ENCODE measurements at places on chromosomes 7 and 10. TPM values are rescaled to one million over a fixed set of nuclear protein-coding genes. Genes with fewer than 3 reads are reported as not detected.

- DNase-seq = no peak
- H3K27me3 ChIP-seq = peaks cover 52% of the 10 kb centered on the region
- H3K36me3 ChIP-seq = no peaks in the 10 kb centered on the region
- no peak overlapping the region for H3K27ac ChIP-seq
- H3K4me3 ChIP-seq = no peak overlapping the region
Observed at GRCh38 chr10:70925377-70926225, 37.2 kb upstream of the PCBD1 start.

GRCh38 chr7:70752794-70753241 is 379.1 kb upstream of the GALNT17 start:
- no peaks in the 10 kb centered on the region for H3K36me3 ChIP-seq
- no peaks in the 10 kb centered on the region for H3K27me3 ChIP-seq
- no peak overlapping the region for H3K4me3 ChIP-seq
- peak; percentile 57 for DNase-seq

- H3K27ac ChIP-seq = no peak overlapping the region
- H3K36me3 ChIP-seq = no peaks in the 10 kb centered on the region
- H3K4me1 ChIP-seq = peaks cover 5% of the 10 kb centered on the region
- DNase-seq = peak; percentile 64
- H3K4me3 ChIP-seq = no peak overlapping the region
- no peaks in the 10 kb centered on the region for H3K27me3 ChIP-seq
Observed at GRCh38 chr7:129308047-129308446, 83.2 kb downstream of the AHCYL2 start.

- H3K4me1 ChIP-seq = no peaks in the 10 kb centered on the region
- no peaks in the 10 kb centered on the region for H3K36me3 ChIP-seq
- no peak for DNase-seq
- H3K27me3 ChIP-seq = no peaks in the 10 kb centered on the region
Observed at GRCh38 chr7:88083883-88084282, 136.0 kb downstream of the SRI start.

DNA sequence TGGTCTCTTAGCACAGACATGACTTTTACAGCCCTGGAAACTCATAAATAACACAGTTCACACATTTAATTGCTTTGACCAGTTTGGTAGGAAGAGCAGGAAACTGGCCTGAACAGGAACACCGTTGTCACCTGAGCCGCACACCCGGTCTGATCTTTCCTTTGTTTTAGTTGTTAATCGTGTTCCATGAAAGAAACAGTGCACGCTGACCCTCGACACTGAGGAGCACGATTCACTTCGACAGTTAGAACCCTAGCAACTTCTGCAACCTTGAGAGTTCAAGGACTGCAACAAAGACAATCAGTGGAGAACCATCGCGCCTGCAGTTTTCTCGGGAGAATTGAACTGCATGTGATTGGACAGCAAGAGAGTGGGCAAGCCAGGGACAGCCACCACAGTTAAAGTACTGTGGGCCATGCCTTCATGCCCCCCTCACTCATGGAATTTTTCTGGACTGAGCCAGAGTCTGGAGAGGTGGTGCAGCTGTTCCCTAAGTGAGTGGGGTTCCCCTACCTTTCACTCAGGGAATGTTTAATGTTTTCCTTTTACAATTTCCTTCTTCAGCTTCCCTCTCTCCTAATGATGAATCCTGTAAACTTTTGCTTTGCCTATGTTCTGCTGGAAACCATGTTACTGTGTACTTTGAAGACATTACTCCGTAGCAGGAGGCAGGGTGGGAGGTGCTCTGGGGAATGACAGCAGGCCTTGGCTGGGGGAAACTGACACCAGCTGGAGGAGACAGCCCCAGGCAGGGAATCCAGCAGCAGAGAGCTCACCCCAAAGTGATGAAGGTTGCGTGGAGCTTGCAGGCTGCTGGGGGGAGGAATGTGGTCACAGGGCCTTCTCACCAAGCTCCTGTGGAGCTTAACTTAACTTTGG is 198.7 kb downstream of the ZNF438 start:
- H3K36me3 ChIP-seq = no peaks in the 10 kb centered on the region
- no peak overlapping the region for H3K4me3 ChIP-seq
- H3K27ac ChIP-seq = peak overlapping the region; percentile 46
- no peaks in the 10 kb centered on the region for H3K27me3 ChIP-seq
- peaks cover 23% of the 10 kb centered on the region for H3K4me1 ChIP-seq
- DNase-seq = no peak

GRCh38 chr10:127888521-127889312 is 4.0 kb downstream of the CLRN3 start:
- H3K27ac ChIP-seq = no peak overlapping the region
- no peaks in the 10 kb centered on the region for H3K36me3 ChIP-seq
- H3K4me3 ChIP-seq = no peak overlapping the region

- H3K4me1 ChIP-seq = peaks cover 1% of the 10 kb centered on the region
- H3K36me3 ChIP-seq = no peaks in the 10 kb centered on the region
- no peak for DNase-seq
Observed at GRCh38 chr7:141700848-141701371, 1.1 kb downstream of the DENND11 start.

DNA sequence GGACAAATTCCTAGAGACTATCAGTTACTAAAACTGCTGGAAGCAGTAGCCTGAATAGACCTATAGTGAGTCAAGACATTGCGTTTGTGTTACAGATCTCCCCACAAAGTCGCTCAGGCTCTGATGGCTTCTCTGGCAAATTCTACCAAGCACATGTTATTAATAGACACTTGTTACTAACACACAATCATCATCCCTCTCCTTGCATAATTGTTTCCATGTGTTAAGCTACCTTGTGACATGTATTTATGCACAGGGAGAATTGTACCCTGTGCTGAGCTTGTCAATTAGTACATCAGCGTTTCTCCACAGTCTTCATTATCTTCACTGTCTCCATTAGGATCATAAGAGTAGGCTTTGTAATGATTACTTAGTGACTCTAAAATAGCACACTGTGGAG is 31.2 kb downstream of the DYNC2I1 start:
- peaks cover 18% of the 10 kb centered on the region for H3K36me3 ChIP-seq
- H3K4me1 ChIP-seq = no peaks in the 10 kb centered on the region
- no peak for DNase-seq

- no peaks in the 10 kb centered on the region for H3K36me3 ChIP-seq
Observed at GRCh38 chr7:138981332-138982203, at the start of gene KIAA1549. Gene KIAA1549 (minus strand): TSS chr7:138981389. CDS start chr7:138981269, 120 bp downstream.

DNA sequence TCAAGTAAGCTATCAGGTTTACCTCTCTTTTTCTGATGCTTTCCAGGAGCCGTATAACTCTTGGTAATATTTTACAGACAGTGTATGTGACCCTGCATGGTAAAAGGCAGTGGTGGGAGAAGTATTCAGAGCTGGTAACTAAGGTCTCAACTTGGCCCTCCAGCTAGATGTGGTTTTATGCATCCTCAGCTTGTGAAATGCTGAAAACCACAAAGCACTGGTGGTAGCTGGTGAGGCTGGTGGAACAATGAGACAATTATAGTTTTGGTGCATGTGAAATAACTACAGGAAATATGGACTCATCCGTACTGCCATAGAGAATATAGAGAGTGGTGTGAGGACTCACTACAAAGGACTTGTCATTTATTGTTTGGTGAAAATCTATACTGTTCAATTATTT is 383.0 kb upstream of the PCDH15 start:
- DNase-seq = no peak
- H3K4me3 ChIP-seq = no peak overlapping the region
- H3K36me3 ChIP-seq = no peaks in the 10 kb centered on the region
- no peaks in the 10 kb centered on the region for H3K27me3 ChIP-seq

GRCh38 chr7:66557214-66558200 is 71.2 kb upstream of the KCTD7 start:
- DNase-seq = peak; percentile 31
- H3K27me3 ChIP-seq = no peaks in the 10 kb centered on the region
- no peak overlapping the region for H3K27ac ChIP-seq
- H3K36me3 ChIP-seq = peaks cover 37% of the 10 kb centered on the region
- H3K4me3 ChIP-seq = no peak overlapping the region
- H3K4me1 ChIP-seq = peaks cover 10% of the 10 kb centered on the region

DNA sequence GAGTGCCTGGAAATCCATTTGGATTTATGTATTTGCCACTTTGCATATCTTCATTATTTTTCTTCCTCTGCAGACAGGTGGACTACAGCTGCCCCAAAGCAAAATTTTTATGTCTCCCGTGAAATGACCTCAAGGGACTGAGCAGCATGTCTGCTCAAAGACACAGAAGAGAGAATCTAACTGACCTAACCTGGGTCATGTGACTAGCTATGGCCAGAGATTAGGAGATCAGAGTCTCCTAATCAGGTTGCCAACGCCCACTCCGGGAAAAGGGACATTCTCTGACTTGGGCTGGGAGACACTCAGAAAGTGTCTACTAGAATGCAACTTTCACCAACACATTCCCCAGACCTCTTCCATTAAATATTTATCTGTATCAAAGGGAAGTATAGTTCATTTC is 2.5 kb upstream of the BAMBI start:
- 0 out of 2 replicates have a peak, but pooled peaks cover 2% of the 10 kb centered on the region for H3K4me1 ChIP-seq
- H3K4me3 ChIP-seq = no peak overlapping the region
- H3K27me3 ChIP-seq = peaks cover 53% of the 10 kb centered on the region
- DNase-seq = no peak
- H3K27ac ChIP-seq = no peak overlapping the region

GRCh38 chr10:97763411-97763810 is 8.4 kb downstream of the SFRP5 start:
- no peak for DNase-seq
- H3K36me3 ChIP-seq = peaks cover 21% of the 10 kb centered on the region
- no peaks in the 10 kb centered on the region for H3K4me1 ChIP-seq
- H3K27ac ChIP-seq = no peak overlapping the region

DNA sequence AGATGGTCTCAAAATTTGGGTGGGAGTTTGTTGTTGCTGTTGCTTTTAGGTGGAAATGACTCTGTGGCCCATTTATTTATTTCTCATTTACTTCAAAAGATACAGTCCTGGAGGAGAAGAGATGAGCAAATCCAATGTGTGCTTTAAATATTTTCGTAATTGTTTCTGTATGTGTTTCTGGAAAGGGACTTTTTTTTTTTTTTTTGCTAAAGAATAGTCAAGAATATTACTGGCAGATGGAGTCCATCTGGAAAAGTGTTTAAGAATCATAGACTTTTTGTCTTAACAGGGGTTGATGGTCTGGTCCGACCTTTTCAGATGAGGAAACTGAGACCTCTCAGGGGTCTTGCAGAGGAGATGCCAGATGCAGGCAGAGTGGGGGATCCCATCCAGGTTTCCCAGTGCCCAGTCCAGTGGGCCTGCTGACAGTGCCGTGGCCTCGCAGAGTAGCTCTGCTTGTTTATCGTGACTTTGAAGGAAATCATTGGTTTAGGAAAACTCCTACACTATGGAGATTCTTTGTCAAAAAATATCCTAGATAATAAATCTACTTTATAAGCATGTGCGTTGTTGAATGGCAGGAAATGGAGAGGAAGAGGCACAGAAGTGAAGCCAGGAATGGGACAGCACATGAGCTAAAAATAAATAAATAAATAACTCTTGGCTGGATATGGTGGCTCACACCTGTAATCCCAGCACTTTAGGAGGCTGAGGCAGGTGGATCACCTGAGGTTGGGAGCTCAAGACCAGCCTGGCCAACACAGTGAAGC is 164.3 kb upstream of the SVIL start:
- no peak for DNase-seq
- peaks cover 21% of the 10 kb centered on the region for H3K4me1 ChIP-seq
- H3K36me3 ChIP-seq = no peaks in the 10 kb centered on the region

DNA sequence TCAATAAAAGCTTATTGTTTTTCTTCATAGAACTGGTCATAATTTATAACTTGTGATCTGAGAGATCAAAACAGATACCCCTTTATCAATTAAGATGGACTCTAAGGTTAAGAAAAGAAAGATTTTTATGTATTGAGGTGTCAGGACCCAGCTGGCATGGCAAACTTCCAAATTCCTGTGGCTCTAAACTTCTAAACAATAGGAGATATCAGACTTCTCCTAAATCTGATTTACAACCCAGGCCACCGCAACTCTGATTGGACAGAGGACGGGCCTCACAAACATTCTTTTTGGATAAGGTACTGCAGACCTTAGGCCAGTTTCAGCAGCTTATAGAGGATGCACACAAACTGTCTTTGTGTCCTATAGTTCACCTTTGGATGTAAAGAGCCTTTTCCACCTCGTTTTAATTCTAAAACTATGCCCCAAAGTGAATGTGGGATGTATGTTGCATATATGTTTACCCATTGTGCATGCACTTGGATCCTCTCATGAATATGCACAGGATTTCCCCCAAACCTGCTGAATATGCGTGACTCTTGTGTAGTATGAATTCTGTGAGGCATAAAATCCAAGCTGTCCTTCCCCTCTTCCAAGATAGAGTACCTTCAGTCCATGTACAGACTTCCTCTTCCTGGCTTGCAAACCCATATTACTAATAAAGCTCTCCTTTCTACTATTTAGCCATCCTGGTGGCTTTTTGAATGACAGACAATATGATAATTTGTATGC is 69.0 kb downstream of the ELMO1 start:
- DNase-seq = no peak
- H3K36me3 ChIP-seq = no peaks in the 10 kb centered on the region
- no peaks in the 10 kb centered on the region for H3K27me3 ChIP-seq
- no peak overlapping the region for H3K27ac ChIP-seq
- H3K4me3 ChIP-seq = no peak overlapping the region

DNA sequence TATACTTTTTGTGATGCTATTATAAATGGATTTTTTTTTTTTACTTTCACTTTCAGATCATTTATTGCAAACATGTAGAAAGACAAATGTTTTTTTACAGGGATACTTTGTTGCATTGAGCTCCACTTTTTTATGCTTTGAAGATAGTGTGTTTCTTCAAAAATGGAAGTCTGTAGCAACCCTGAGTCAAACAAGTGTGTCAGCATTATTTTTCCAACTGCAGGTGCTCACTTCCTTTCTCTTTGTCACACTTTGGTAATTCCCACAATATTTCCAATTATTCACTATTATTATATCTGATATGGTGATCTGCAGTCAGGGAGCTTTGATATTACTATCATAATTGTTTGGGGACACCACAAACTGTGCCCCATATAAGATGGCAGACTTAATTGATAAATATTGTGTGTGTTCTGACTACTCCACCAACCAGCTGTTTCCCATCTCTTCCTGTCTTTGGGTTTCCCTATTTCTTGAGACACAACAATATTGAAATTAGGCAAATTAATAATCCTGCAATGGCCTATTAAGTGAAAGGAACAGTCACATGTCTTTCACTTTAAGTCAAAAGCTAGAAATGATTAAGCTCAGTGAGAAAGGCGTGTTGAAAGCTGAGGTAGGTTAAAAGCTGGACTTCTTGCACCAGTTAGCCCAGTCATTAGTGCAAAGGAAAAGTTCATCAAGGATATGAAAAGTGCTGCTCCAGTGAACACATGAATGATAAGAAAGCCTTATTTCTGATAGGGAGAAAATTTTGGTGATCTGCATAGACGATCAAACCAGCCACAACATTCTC is 231.3 kb upstream of the SH2B2 start:
- H3K4me1 ChIP-seq = no peaks in the 10 kb centered on the region
- no peak for DNase-seq
- no peaks in the 10 kb centered on the region for H3K27me3 ChIP-seq
- no peak overlapping the region for H3K27ac ChIP-seq
- no peak overlapping the region for H3K4me3 ChIP-seq
- H3K36me3 ChIP-seq = no peaks in the 10 kb centered on the region

GRCh38 chr7:1700086-1700485 is 30.0 kb downstream of the ELFN1 start:
- H3K4me3 ChIP-seq = no peak overlapping the region
- H3K27ac ChIP-seq = no peak overlapping the region
- DNase-seq = no peak
- H3K36me3 ChIP-seq = no peaks in the 10 kb centered on the region
- peaks cover 7% of the 10 kb centered on the region for H3K27me3 ChIP-seq

NPSR1 gene
- total RNA-seq = not detected

FAM131B gene
- 3.4 TPM for total RNA-seq

GOLGA7B gene
- not detected for total RNA-seq

TEX47 gene
- not detected for total RNA-seq

LRRC17 gene
- 280 TPM for total RNA-seq

DOCK1 gene
- total RNA-seq = 79.2 TPM

ADRB1 gene
- total RNA-seq = not detected

SEMA3C gene
- 116 TPM for total RNA-seq

MOGAT3 gene
- not detected for total RNA-seq
